ENCODE measurements at places on chromosomes 4 and X.

- no peak for DNase-seq
Measured at GRCh38 chrX:131907488-131908314, 115.4 kb upstream of the STK26 start.

DNA sequence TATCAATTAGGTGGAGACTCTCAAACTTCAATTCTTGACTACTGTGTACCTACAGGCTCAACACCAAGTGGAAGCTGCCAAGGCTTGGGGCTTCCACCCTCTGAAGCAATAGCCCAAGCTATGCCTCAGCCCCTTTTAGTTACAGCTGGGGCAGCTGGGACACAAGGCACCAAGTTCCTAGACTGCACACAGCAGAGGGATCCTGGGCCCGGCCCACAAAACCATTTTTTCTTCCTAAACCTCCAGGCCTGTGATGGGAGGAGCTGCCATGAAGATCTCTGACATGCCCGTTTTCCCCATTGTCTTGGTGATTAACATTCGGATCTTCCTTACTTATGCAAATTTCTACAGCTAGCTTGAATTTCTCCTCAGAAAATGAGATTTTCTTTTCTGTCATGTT, 3.4 kb upstream of the UGDH start:
- no peak for DNase-seq

DNA sequence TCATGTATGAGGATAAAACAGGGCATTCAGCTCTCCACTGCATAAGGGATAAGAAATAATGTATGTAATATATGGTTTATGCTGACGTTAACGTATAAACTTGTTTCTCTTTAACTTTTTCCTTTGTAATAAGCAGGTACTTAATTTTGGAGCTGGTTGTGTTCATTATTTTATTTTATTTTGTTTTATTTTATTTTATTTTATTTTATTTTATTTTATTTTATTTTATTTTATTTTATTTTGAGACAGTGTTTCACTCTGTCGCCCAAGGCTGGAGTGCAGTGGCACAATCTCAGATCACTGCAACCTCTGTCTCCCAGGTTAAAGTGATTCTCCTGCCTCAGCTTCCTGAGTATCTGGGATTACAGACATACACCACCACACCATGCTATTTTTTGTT, 1932.6 kb upstream of the TENM3 start:
- DNase-seq, result no peak

- no peak for DNase-seq
Measured at GRCh38 chrX:67892401-67892800, 348.6 kb downstream of the AR start.

DNA sequence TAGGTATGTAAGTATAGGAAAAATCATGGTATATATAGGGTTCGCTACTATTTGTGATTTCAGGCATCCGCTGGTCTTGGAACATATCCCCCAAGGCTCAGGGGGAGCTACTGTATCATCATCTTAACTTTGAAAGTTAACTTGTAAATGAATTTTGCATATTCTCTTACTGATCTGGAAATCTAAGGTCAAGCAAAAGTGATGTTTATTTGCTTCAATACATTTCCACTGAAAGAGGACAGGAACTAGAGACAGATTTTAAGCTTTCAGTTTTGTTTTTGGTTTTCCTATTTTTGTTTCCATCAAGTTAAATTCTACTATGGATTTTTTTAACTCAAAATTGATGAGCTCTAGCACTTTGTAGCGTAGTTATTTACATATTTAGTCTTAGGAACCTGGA, 56.2 kb downstream of the NAF1 start:
- DNase-seq, result no peak

- DNase-seq, result no peak
Measured at GRCh38 chr4:81512757-81513501, 41.2 kb upstream of the RASGEF1B start.

DNA sequence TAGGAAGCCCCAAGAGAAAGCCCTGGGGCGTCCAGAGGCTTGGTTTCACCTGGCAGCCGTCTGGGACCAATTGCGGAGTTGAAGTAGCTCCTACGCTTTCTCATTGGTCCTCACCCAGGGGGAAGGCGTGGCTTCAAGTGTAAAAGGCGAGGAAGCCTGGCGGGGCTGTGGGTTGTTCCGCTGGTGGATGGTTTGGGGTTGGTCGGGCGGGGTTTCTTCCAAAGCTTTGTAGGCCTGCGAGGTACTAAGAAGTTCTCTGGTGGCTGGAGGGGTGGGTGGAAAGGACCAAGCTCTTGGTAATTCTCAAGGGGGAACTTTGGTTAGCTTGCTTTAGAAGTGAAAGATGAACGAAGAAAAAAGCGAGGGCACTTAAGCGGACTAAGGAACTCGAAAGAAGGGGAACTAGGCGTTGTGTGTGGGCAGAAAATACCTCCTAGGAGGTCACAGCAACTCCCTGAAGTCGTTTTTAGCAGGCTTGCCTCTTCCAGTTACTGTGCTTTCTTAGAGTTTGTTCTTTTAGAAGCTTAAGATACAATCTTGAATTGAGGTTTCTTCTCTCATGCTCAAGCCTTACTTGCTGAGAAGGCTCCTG, 36.6 kb downstream of the CCNG2 start:
- DNase-seq, result no peak

- no peak for DNase-seq
Measured at GRCh38 chrX:103398421-103398864, 22.1 kb downstream of the BEX3 start.

GRCh38 chr4:91147067-91147466, 1019.9 kb downstream of the CCSER1 start:
- no peak for DNase-seq

DNA sequence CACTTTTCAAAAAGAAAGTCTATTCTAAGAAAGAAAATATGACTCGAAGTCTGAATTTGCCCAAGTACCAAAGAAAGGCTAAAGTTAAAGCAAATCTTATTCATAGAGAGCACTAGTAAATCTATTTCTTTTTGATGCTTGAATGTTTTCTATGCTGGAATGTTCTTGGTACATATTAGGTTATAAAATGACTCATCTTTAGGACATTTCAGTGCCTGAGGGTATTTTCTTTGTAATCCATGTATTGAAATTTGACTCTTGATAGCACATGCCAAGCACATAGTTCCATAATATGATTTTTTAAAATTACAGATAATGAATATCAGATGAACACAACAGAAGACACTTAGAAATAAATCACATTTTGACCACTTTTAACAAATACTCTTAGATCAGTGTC, 232.8 kb downstream of the TRIML1 start:
- no peak for DNase-seq

GRCh38 chrX:67651437-67652142, 107.8 kb downstream of the AR start:
- no peak for DNase-seq

DNA sequence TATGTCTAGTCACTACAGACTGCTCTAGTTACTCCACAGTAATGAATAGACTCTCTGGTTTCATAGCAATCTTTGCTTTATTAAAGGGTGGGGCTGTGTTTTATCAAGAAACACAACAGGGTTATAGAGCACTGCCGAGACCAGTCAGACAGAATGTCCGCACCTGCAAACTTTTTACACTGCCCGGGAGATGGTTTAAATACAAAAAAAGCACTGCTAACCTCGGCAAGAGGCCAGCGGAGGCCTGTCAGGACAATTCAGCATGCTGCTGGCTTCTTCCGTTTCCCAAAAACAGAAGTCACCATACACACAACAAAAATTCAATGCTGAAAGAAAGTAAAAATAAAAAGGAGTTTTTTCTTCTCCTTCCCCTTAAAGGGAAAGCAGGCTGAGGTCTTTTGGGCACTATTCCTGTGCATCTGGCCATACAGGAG, 67.4 kb downstream of the IRF2 start:
- DNase-seq, result no peak

GRCh38 chr4:42329421-42329820, 67.9 kb upstream of the SHISA3 start:
- no peak for DNase-seq

All from NCI-H1436 treated with DMSO at 0.1 percent for 48 hours (cell line).